ENCODE measurements at places on chromosomes 6 and 20.

DNA sequence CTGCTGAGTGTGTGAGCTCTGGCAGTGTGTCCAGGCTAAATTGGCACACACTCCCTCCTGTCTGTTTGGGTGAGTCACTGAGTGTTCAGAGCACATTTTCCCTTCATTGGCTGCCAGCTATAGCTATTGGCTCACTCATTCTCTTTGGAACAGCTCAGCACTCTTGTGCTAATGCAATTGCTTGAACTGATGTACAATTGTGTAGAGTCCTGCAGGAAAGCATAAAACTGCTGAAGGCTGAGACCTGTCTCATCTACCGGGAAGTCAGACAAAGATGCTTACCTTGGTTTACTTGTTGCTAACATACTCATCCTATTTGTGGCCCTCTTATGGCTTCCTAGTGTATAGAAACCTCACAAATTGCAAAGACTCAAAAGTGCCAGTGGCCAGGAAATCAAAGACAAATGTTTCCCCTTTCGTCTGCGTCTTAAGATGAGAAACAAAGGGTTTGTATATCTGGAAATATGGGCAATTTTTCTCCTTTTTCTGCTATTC is 351.0 kb downstream of the BCKDHB start:
- peak; percentile 63 for DNase-seq

DNA sequence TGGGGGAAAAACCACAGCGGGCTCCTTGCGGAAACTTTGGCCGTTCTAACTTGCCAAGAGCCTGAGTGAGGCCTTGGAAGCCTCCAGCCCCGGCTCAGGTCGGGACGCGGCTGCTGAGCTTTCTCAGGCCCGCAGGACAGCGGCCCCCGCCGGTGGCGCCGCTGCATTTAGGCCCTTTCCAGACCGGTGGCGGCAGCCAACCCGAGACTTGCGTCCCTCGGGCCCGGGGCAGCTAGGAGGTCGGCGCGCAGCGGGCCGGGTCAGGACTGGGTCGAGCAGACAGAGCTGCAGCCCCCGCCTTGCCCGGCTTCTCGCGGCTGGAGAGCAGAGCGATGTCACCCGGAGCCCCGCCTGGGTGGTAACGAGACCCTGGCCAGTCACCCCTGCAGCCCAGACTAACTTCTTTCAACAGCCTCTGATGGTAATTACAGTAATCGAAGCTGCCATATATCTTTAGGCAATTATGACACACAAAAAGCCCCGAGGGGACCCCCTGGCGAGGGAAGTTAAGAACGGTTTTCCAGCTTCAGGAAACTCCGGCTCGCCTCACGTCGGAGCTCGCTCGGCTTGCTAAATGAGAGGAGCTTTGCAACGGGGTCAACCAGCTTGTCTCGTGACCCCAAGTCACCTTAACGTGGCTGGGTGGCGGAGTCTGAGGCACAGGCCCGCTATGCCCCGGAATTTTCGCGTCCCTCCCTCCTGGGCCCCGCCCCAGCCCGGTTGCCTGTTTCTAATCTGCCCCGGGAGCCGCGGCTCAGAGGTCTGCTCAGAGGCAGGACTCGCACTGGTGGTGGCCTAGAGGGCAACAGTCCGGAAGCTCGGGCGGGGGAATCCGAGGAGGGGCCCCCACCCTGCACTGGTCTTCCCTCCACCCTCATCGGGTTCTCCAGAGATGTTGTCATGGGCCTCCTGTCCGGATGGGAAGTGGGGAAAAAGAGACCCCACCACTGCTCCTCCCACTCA is 3.0 kb downstream of the NR2E1 start:
- DNase-seq: no peak

DNA sequence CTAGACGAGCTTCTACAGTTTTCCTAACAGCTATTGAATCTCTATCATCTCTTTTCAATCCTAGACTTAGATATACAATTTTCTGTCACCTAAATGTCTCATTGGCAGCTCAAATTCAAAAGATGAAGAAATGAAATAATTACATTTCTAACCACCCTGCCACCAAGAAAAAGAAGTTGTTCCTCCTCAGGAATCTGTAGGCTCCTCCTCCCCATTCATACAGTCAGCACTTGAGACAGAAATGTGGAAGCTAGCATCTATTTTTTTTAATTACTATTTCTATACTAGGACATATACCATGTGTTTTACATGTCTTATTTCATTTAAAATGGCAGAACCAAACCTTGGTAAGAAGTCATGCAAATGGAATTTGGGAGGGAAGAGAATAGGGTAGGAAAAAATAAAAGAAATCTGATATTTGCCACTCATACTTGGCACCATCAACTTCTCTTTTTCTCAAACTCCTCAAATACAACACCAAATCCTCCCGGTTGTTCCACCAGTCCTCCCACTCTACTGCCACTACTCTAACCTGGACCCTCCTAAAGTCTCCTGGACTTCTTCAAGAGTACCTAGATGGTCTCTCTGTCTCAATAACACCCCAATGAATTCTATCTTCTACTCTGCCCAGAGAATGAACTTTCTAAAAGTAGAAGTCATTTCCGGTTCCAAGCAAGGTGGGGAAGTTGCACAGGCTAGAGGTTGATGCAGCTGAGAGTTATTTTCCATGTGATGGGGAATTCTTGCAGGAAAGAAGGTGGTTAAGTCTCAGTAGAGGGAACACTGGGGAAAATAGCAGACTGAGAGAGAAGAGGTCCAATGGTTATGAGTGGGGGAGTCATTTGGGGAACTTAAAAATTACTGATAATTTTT is 54.1 kb downstream of the ATXN1 start:
- no peak for DNase-seq

- DNase-seq: no peak
These were observed 12.1 kb upstream of the SERINC3 start for GRCh38 chr20:44533928-44534327.

- DNase-seq: no peak
These were observed 434.1 kb upstream of the MMS22L start for GRCh38 chr6:97717086-97717485.

DNA sequence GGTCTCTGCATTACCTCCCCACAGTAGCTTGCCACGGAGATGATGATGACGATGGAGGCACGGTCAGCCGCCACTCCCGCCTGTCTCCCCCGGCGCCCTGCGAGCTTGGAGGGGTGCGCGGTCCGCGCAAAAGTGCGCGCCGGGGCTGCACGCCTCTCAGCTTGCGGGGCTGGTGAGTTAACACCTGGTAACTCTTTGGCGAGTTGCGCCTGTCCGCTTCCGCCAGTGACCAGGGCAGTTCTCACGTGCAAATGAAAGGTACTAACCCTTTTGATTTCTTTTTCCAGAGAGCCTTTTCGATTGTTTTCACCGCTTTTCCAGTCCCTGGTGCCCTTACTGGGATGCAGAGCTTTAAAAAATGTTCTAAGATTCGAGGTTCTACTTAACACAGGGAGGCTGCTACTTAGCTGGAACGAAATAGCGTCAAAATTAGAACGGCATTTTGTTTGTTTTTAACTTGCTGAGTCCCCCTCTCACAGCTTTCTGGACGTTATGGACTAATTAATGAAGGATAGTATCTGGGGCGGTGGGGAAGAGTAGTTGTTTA is 6.2 kb downstream of the GRIK2 start:
- no peak for DNase-seq

GRCh38 chr6:33278810-33279209 is 1.9 kb downstream of the B3GALT4 start:
- DNase-seq: no peak

- DNase-seq: no peak
These were observed 205.3 kb downstream of the TAF4 start for GRCh38 chr20:61860260-61860987.

DNA sequence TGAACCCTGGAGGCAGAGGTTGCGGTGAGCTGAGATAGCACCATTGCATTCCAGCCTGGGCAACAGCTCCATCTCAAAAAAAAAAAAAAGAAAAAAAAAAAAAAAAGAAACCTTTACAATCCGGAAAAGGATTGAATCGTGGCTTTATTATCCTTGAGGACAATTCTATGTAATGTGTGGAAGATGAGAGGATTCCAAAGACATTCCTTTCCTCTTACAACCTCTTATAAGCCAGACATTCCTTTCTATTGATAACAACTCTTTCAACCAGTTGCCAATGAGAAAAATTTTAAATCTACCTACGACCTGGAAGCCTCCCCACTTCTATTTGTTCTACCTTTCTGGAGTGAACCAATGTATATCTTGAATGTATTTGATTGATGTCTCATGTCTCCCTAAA is 91.2 kb upstream of the EEF1E1 start:
- no peak for DNase-seq

DNA sequence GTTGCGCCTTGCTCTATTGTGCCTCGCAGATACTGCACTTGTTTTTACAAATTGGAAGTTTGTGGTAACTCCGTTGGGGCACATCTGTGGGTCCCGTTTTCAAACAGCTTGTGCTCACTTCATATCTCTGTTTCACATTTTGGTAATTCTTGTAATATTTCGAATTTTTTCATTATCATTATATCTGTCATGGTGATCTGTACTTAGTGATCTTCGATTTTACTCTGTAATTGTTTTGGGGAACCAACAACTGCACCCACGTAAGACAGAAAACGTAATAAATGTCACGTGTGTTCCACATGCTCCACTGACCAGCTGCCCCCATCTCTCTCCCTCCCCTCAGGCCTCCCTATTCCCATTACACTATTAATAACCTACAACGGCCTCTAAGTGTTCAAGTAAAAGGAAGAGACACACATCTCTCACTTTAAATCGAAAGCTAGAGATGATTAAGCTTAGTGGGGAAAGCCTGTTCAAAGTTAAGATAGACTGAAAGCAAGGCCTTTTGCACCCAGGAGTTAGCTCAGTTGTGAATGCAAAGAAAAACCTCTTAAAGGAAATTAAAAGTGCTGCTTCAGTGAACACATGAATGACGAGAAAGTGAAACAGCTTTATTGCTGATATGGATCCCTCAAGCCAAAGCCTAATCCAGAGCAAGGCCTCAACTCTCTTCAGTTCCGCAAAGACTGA is 26.9 kb downstream of the TTLL2 start:
- DNase-seq: no peak

DNA sequence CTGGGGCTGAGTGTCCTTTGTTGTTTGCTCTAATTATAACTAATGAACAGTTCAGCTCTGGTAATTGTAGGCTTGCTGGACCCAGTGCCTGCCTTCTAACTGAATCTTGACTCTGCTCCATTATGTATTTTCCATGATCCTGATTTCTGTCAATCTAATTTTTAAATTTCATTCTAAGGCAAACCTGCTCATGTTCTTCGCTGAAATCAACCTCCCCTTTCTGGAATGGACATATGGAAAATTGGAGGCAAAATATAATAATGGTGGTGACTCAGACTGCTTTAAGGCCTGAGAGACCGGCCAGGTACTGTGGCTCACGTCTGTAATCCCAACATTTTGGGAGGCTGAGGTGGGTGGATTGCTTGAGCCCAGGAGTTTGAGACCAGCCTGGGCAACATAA is 182.7 kb upstream of the AKAP12 start:
- no peak for DNase-seq

- no peak for DNase-seq
These were observed 1380.8 kb downstream of the GRIK2 start for GRCh38 chr6:102774326-102774725.

GRCh38 chr6:89299466-89299850 is 15.6 kb downstream of the GABRR2 start:
- DNase-seq: no peak

DNA sequence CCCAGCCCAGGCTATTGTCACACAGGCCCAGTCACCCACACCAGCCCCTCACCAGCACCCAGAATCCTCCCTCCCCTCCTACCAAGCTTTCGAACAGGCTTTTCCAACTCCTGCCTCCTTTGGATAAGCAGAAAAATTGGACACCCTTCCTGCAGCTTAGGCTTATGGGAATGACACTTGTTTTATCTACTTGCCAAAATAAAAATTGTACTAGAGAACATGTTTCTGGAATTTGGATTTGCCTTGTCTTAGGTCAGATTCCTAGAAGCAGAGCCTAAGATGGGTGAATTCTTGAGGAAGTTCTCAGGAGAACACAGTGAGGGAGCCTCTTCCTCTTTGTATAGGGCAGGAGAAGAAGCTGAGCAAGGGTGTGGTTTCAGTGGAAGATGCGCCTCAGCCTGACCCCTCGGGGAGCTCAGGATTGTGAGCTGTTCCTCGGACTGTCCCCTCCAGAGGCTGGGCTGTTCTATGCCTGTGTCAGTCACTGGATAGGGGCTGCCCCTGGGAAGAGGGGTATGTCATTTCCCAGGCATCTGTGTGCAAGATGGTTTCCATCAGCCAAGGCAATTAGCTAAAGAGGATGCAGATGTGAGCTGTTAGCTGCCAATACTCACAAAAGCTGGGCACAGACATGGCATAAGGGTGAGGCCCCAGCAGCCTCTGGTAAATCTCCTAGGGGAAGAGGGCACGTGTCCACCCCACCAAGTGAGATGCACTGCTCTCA is 33.9 kb downstream of the ITPR3 start:
- DNase-seq: no peak

DNA sequence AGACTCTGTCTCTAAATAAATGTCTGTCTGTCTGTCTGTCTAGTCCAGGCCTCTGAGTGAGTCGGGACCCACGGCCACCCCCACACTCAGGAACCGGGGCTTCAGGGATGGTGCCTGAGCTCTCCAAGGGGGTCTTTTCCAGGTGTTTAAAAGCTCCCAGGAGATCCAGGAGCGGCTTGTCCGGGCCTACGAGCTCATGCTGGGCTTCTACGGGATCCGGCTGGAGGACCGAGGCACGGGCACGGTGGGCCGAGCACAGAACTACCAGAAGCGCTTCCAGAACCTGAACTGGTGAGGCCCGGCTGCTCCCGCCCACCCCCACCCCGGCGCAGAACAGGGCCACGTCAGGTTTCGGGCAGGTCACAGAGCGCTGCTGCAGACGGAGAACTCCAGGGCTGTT is 5.5 kb upstream of the COL9A3 start:
- DNase-seq: no peak

GRCh38 chr6:117352466-117353081 is 73.2 kb downstream of the ROS1 start:
- no peak for DNase-seq

DNA sequence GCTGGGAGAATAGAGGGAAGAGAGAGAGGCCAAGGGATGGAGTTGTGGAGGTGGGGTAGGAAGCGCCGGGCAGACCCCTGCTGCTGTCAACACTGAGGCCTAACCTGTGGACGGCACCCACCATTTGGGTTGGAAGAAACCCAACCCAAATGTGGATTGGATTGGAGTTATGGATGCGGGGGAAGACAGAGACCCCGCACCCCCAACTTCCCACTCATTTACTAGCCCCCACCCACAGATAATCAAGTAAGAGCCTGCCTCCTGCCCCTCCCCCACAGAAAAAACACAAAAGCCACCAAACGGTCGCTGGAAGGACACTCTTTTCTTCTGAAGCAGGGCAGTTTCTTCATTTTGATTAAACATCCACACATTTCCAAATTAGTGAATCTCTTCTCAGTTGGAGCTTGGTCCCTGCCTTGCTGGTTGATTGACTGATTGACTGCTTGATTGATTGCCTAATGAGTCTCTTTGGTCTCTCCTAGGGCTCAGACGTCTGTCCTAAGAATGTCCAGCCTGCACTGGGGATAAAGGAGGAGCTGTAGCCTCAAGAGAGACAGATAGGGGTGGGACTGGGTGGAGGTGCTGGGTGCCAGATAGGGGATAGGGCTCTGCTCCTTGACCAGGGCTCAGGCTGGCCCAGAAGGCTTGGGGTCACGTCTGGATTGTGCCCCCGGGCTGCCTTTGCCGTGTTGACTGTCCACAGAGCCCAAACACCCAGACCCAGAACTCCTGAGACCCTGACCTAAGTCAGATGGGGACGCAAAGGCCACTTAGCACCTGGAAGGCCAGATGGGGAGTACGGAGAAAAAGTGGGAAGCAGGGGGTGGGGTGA is 74.9 kb upstream of the FOXP4 start:
- no peak for DNase-seq
